SK-N-MC (cell line): ENCODE measurements at places on chromosomes 11 and 22.

DNA sequence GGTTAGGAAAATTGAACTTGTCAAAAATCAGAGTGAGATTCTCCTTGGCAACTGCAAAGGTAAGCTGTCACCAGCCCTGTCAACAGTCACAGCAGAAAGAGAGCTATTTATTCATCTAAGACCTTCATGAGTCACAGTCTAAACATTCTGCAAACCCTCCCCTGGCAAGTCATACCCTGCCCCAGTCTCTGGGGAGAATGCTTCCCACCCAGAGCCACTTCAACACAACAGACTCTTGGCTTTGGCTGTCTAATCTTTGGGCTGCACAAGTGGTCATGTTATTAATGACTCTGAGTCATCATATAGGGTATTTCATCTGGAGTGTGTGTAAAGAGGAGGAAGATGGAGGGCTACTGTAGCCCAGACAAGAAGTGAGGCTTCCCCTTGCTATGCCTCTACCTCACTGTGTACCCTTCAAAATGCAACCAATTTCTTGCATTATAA lies 153.4 kb downstream of the CCDC34 start:
- DNase-seq, result no peak

DNA sequence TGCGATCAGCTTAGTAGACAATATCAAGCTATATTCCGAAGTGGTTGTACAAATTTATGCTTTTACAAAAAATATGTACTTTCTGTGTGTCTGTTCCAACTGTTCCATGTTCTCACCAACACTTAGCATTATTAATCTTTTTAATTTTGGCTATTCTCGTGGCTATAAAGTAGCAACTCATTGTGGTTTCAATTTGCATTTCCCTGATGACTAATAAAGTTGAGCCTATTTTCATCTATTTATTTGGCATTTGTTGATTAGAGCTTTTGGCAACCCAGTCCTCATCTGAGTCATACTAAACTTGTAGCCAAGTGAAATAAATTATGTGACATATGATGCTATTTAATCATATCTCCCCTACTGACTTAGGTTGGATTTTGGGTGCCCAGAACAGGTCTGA lies 115.9 kb downstream of the FBXO7 start:
- DNase-seq, result no peak

DNA sequence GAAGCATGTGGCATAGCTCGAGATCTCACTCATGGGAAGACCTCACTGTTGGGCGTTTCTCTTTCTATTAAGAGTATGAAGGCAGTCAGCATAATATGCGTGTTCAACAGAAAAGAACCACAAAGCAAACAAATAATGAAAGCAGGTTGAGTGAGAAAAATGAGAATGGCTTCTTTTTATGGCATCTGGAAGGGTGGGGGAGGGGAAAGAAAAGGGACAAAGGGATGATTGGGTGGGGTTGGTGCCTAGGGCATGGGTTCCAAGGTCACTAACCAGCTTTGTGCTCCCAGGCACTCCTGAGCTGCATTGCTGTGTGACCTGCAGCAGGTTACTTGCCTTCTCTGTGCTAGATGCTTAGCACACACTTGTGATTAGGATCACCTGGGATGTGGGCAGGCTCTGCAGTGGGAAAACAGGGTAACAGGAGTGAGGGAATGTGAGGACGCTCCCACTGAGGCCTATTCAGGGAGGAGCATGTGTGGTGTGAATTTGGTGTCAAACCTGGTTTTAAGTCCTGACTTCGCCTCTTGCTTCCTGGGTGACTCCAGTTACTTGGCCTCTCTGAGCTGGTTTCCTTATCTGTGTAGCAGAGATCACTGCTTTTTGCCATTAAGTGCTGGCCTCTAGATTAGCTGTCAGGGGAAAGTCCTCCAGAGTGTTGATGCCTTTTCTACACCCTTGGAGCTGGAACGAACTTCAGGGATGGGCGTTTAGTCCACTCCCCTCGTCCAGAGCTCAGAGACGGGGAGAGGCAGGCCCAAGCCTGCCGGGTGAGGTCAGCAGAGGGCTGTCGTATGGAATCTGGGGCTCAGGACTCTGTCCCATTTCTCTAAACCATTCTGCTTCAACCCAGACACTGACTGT lies 74.8 kb downstream of the KIAA1671 start:
- DNase-seq, result no peak

- no peak for DNase-seq
Observed at GRCh38 chr11:133716602-133717001, 128.7 kb downstream of the SPATA19 start.

DNA sequence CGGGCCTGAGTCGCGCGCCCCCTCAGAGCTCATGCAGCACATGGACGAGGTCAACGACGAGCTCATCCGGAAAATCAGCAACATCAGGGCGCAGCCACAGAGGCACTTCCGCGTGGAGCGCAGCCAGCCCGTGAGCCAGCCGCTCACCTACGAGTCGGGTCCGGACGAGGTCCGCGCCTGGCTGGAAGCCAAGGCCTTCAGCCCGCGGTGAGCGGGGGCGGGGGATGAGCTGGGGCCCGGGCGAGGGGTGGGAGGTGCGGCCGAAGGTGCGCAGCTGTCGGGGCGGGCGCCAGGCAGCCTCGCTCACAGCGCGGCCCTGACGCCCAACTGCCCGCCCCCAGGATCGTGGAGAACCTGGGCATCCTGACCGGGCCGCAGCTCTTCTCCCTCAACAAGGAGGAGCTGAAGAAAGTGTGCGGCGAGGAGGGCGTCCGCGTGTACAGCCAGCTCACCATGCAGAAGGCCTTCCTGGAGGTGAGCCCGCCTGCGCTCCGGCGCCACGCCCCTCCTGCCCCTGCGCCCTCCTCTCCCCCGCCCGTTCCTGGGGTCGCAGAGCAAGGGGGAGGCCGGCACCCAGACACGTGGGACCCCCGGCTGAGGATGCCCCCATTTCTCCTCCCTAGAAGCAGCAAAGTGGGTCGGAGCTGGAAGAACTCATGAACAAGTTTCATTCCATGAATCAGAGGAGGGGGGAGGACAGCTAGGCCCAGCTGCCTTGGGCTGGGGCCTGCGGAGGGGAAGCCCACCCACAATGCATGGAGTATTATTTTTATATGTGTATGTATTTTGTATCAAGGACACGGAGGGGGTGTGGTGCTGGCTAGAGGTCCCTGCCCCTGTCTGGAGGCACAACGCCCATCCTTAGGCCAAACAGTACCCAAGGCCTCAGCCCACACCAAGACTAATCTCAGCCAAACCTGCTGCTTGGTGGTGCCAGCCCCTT lies 20.5 kb downstream of the EPS8L2 start:
- DNase-seq, result no peak
